ENCODE measurements at places on chromosomes 3 and 15. TPM values are rescaled to one million over a fixed set of nuclear protein-coding genes. Genes with fewer than 3 reads are reported as not detected.

DNA sequence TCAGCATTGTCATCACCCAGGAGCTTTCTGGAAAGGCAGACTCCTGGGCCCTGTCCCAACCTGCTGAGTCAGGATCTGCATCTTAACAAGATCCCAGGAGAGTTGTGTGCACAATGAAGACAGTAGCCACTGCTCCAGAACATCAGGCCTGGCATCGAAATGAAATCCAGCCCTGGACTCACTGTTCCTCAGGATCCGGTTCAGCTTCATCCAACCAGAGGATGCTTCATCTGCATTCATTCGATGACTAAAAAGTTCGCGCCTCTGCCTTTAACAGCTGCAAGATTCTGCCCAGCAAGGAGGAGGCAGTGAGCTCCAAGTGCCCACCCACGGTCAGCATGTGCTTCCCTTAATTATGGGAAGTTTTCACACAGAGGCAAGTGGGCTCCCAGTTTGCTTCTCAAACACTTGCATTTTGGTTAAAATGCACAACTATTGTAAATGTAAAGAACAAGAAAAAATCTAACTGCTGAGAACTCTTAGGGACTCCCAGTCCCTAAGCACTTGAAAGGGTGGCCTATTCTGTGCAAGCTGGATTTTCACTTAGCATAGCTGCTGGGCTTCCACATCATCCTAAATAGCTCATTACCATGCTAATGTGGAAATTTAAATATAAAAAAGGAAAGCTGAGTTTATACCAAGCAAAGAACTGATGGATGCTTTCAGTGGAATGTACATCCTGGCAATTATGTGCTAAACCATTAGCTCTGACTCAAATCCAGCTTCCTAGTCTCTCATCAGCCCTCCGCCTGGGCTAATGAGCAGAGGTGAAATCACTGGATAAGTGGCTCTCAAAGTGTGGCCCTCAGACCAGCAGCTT is 25.5 kb upstream of the ESYT3 start:
- peaks cover 13% of the 10 kb centered on the region for H3K27me3 ChIP-seq
- H3K36me3 ChIP-seq = no peaks in the 10 kb centered on the region
- no peaks in the 10 kb centered on the region for H3K4me1 ChIP-seq
- no peak overlapping the region for H3K4me3 ChIP-seq

- no peak for DNase-seq
- no peaks in the 10 kb centered on the region for H3K36me3 ChIP-seq
- peaks cover 35% of the 10 kb centered on the region for H3K4me1 ChIP-seq
- no peaks in the 10 kb centered on the region for H3K27me3 ChIP-seq
These were observed 150.5 kb downstream of the CFAP20DC start for GRCh38 chr3:58899159-58899952.

DNA sequence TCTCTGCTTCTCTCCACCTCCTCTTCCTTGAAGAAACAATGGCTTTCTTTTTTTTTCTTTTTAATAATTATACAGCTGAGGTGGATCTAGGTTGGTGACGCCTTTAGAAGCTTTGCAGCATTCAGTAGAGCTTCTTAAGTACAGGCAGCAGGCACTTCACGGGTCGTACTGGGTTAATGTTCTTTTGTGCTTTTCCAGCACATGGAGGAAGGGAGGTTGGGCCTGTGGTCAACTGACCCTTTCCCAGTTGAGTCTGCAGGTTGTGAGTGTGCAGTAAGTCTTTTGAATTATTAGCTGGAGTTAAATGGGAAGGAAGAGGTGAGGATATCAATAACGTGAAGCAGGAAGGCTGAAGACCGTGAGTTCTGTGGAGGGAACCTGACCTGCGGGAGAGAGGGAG is 7.0 kb downstream of the TRAK1 start:
- H3K27me3 ChIP-seq = no peaks in the 10 kb centered on the region
- DNase-seq = no peak
- H3K4me3 ChIP-seq = no peak overlapping the region

DNA sequence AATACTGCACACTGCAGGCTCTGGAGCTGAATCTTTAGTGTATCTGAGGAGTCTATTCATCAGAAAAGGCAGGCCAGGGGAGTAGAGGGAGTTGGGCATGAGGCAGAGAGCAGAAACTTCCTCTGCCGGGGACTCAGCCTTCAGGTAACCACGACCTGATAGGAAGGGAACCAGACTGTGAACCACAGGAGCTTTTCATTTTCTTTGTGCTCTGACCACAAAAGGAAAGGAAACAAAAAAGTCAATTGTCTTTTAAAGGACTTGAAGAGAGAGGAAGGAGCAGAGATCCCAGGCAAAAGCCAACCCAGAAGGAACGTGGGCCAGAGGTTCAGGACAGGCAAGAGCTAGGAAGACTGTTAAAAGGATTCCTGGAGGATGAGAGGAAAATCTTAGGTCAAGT is 573.3 kb downstream of the EPHB1 start:
- H3K36me3 ChIP-seq = no peaks in the 10 kb centered on the region
- no peaks in the 10 kb centered on the region for H3K27me3 ChIP-seq
- H3K4me3 ChIP-seq = no peak overlapping the region
- H3K4me1 ChIP-seq = no peaks in the 10 kb centered on the region

DNA sequence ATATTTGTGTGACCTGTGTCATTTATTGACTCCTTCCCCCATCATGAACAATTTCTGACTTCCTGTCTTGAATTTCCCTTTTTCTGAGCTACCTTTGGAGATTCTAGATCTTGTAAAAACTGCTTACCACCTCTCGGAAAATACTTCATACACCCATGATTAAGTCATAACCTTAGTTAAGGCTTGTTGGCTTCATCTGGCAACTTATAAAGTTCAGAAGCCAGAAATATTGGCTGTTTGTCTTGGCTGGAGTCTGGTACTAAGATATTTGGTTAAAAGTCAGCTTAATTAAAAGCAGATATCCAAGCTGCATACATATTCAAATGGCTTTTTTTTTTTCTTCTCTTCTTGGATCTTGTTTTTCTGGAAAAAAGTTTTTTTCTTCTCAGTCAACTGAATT is 37.3 kb upstream of the B3GALNT1 start:
- no peak overlapping the region for H3K4me3 ChIP-seq
- no peak for DNase-seq
- H3K27ac ChIP-seq = no peak overlapping the region

DNA sequence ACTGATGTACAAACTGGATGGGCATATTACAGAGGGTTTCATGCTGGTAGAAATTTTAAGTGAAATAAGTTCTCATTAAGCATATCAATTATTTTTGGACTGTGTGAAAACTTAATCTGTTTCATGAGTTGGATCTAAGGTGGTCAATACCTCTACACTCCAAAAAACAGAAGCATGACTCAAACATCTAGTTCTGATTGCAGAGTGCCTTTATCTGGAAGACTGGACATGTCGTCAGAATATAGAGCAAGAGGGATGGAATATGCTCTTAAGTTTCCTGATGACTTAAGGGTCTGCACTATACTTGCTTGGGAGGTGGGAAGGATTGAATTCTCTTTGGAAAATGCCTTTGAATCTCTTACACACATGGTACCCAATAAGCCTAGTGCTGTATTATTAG is 138.3 kb downstream of the LPP start:
- no peak overlapping the region for H3K27ac ChIP-seq
- no peak overlapping the region for H3K4me3 ChIP-seq
- no peak for DNase-seq
- peaks cover 14% of the 10 kb centered on the region for H3K36me3 ChIP-seq
- peaks cover 7% of the 10 kb centered on the region for H3K4me1 ChIP-seq

DNA sequence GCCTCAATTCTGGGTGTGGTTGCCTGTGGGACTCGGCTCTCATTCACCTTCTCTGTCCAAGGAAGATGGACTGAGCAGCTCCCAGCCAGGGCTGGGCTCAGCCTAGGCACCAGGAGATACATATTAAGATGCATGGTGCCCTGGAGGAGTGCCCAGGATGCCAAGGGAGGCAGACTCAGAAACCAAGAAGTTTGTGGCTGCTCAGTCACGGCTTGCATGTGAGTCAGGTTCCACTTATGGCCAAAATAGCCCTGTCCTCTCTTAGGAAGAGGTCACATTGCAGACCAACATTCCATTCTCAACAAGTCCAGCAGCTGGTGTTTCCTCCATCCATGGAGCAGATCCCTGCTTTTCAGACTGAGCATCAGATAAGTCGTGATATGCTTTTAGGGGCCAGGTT is 21.8 kb downstream of the CDCP1 start:
- DNase-seq = no peak
- peaks cover 2% of the 10 kb centered on the region for H3K4me1 ChIP-seq
- peaks cover 41% of the 10 kb centered on the region for H3K27me3 ChIP-seq
- no peaks in the 10 kb centered on the region for H3K36me3 ChIP-seq

DNA sequence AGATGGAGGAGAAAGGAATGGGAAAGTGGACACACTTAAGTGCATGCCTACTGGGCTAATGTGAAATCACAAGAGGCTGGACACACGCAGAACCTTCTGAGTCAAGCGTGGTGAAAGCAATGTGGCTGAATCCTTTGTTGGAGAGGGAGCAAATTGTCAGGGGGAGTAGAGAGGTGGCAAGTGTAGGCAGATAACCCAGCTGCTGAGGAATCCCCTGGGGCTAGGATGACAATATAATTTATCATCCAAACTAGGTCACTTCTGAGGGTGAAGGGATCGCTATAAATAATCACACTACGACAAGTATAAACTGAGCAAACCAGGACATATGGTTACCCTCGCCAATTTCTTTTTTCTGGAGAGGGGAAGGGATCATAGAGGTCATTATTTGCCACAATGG is 28.7 kb downstream of the TAMM41 start:
- no peak overlapping the region for H3K4me3 ChIP-seq
- no peak for DNase-seq
- no peak overlapping the region for H3K27ac ChIP-seq
- peaks cover 13% of the 10 kb centered on the region for H3K36me3 ChIP-seq
- H3K4me1 ChIP-seq = no peaks in the 10 kb centered on the region

- no peaks in the 10 kb centered on the region for H3K36me3 ChIP-seq
- DNase-seq = no peak
- H3K27me3 ChIP-seq = peaks cover 12% of the 10 kb centered on the region
- no peak overlapping the region for H3K27ac ChIP-seq
These were observed 7.7 kb upstream of the PRKCD start for GRCh38 chr3:53153264-53153823.

GRCh38 chr15:93932164-93932776 is 299.1 kb upstream of the MCTP2 start:
- H3K4me1 ChIP-seq = peaks cover 7% of the 10 kb centered on the region
- DNase-seq = no peak
- peaks cover 18% of the 10 kb centered on the region for H3K27me3 ChIP-seq
- H3K27ac ChIP-seq = no peak overlapping the region

DNA sequence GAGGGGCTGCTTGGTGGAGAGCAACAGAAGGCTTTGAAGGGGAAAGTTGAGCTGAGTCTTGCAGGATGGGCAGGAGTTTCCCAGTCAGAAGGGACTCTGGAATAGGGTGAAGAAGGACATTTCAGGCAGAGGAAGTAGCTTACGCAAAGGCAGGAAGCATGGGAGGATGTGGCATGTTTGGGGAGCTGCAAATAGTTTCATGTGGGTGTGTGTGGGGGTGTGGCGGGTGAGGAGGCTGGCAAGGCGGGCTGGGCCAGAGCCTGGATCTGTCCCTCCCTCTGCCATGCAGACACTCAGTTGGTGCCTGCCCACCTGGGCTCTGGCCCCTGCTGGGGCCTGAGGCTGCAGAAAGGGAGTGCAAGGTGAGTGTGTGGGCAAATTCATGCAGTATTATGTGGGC is 10.4 kb downstream of the TEX264 start:
- DNase-seq = peak; percentile 16
- H3K27me3 ChIP-seq = no peaks in the 10 kb centered on the region
- H3K4me3 ChIP-seq = peak overlapping the region; percentile 78
- H3K4me1 ChIP-seq = peaks cover 68% of the 10 kb centered on the region
- H3K27ac ChIP-seq = peak overlapping the region; percentile 50

DNA sequence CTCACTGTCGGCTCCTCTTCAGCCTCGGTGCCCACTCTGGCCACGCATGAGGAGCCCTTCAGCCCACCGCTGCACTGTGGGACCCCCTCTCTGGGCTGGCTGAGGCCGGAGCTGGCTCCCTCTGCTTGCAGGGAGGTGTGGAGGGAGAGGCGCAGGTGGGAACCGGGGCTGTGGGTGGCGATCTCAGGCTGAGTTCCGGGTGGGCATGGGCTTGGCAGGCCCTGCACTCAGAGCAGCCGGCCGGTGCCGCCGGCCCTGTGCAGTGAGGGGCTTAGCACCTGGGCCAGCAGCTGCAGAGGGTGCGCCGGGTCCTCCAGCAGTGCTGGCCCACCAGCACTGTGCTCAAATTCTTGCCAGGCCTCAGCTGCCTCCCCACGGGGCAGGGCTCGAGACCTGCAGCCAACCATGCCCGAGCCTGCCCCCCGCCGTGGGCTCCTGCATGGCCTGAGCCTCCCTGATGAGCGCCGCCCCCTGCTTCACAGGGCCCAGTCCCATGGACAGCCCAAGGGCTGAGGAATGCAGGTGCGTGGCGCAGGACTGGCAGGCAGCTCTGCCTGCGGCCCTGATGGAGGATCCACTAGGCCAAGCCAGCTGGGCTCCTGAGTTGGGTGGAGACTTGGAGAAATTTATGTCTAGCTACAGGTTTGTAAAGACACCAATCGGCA is 899.1 kb downstream of the SI start:
- no peaks in the 10 kb centered on the region for H3K36me3 ChIP-seq
- H3K27ac ChIP-seq = no peak overlapping the region
- H3K27me3 ChIP-seq = no peaks in the 10 kb centered on the region
- DNase-seq = no peak
- H3K4me1 ChIP-seq = no peaks in the 10 kb centered on the region
- H3K4me3 ChIP-seq = no peak overlapping the region

DNA sequence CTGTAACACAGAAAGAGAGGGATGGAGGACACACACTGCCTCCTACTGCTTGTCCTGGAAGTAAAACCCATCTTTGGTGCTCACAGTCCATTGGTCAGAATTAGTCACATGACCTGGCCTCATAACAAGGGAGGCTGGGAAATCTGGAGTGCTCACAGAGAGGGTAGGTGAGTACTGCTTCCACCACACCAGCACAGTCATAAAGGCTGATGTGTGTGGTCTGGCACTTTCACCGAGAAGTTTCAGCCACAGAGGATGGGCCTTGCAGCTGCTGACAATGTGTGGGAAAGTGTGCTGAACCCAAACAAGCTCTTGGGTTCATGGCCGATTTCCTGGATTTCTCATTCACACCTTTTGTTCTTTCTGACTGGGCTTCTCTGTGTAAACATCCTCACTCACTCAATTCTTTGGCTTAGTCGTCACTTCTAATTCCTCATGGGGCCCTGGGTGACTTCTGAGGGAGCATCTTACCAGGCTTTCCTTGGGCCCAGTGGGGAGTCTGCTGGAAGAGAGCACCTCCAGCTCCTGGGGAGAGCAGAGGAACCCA is 100.7 kb downstream of the ASB7 start:
- no peak overlapping the region for H3K4me3 ChIP-seq
- peaks cover 2% of the 10 kb centered on the region for H3K4me1 ChIP-seq
- H3K36me3 ChIP-seq = no peaks in the 10 kb centered on the region
- peaks cover 44% of the 10 kb centered on the region for H3K27me3 ChIP-seq
- DNase-seq = no peak

SPESP1 gene
- total RNA-seq = 0.60 TPM

TMEM40 gene
- total RNA-seq = not detected

FSTL1 gene
- total RNA-seq = 0.55 TPM

MAN2C1 gene
- total RNA-seq = 369 TPM

FSIP1 gene
- total RNA-seq = 0.30 TPM
